Right lung (tissue), 10 donors: ENCODE measurements at places on chromosomes 7 and 10. TPM values are rescaled to one million over a fixed set of nuclear protein-coding genes. Genes with fewer than 3 reads are reported as not detected.

- DNase-seq, result no peak
Observed at GRCh38 chr7:7668706-7669105, 28.2 kb downstream of the UMAD1 start.

DNA sequence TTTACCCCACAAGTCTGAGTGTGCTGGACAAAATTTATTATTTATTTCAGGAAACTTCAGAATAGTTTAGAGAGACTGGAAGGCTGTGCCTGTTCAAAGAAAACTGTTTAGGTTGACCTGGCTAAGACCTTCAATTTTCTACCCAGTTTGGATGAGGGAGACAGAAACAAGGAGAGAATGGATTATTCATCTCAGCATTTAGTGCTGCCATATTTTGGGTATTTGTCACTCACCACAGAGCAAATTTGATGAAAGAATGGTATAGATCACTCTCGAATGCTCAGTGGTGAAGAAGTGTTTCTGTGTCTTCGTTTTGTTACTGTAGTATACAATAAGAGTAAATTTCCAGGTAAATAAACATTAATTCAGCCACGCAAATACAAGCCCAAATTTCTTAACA lies 71.8 kb downstream of the SEMA3C start:
- DNase-seq, result no peak

GRCh38 chr7:120998996-120999565 lies 10.6 kb downstream of the CPED1 start:
- DNase-seq, result no peak

GRCh38 chr7:75888464-75889222 lies 9.8 kb downstream of the RHBDD2 start:
- DNase-seq, result no peak

- no peak for DNase-seq
Observed at GRCh38 chr7:14734839-14735321, 167.7 kb downstream of the DGKB start.

- DNase-seq, result no peak
Observed at GRCh38 chr7:47293884-47294555, 287.9 kb downstream of the TNS3 start.

- DNase-seq, result no peak
Observed at GRCh38 chr7:107638594-107638993, 22.0 kb upstream of the SLC26A4 start.

IKZF5 gene
- polyA plus RNA-seq, result 29.7 TPM
